Right renal pelvis (tissue), 4 donors: ENCODE measurements at places on chromosomes 12 and 14. TPM values are rescaled to one million over a fixed set of nuclear protein-coding genes. Genes with fewer than 3 reads are reported as not detected.

Gene SMIM41
- 0.30 TPM for polyA plus RNA-seq

Gene IFT43
- 44.1 TPM for polyA plus RNA-seq

- DNase-seq: no peak
Observed at GRCh38 chr12:120688527-120689071, 1.6 kb downstream of the MLEC start.

DNA sequence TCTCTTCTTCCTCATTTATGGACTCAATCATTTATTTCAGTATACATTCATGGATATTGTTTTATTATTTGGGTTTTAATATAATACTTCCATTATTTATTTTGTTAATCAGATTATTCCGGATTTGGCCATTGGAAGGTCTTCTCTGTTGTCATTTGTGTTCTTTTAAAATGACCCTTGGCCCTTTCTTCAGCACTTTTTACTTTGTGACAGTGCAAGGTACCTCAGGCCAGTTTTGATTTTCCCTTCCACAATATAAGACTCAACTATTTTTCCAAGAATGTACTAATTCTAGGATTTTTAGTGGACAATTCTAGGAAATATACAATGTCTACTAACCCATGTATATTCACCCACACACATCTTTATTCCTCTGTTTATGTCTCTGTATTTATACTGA is 521.4 kb upstream of the FOXG1 start:
- no peak for DNase-seq
